ENCODE measurements at places on chromosomes 13 and 19.

GRCh38 chr13:64099994-64100393, 2684.3 kb upstream of the PCDH20 start:
- no peaks in the 10 kb centered on the region for H3K4me1 ChIP-seq
- no peak overlapping the region for H3K27ac ChIP-seq
- DNase-seq, result no peak
- no peak overlapping the region for H3K4me3 ChIP-seq
- H3K27me3 ChIP-seq, result no peaks in the 10 kb centered on the region

DNA sequence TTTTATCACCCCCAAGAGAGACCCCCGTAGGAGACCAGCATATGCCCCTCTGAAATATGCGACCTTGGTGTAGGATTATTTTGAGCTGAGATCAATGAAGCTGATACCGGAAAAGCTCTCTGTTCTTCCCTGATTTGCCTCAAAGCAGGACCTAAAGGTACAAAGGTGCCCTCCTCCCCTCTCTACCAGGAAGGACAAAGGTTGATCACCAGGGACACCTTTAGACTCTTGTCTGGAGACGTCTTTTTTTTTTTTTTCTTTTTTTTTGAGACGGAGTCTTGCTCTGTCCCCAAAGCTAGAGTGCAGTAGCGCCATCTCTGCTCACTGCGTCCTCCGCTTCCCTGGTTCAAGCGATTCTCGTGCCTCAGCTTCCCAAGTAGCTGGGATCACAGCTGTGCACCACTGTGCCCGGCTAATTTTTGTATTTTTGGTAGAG, 792 bp upstream of the PEX11G start:
- no peaks in the 10 kb centered on the region for H3K27me3 ChIP-seq
- no peak for DNase-seq
- H3K4me3 ChIP-seq, result peak overlapping the region; percentile 64
- H3K4me1 ChIP-seq, result peaks cover 5% of the 10 kb centered on the region

- H3K27me3 ChIP-seq, result no peaks in the 10 kb centered on the region
- H3K27ac ChIP-seq, result peak overlapping the region; percentile 95
- H3K4me3 ChIP-seq, result peak overlapping the region; percentile 88
- H3K4me1 ChIP-seq, result peaks cover 1% of the 10 kb centered on the region
- no peaks in the 10 kb centered on the region for H3K36me3 ChIP-seq
Observed at GRCh38 chr13:74136084-74136658, 2.0 kb upstream of the KLF12 start.

DNA sequence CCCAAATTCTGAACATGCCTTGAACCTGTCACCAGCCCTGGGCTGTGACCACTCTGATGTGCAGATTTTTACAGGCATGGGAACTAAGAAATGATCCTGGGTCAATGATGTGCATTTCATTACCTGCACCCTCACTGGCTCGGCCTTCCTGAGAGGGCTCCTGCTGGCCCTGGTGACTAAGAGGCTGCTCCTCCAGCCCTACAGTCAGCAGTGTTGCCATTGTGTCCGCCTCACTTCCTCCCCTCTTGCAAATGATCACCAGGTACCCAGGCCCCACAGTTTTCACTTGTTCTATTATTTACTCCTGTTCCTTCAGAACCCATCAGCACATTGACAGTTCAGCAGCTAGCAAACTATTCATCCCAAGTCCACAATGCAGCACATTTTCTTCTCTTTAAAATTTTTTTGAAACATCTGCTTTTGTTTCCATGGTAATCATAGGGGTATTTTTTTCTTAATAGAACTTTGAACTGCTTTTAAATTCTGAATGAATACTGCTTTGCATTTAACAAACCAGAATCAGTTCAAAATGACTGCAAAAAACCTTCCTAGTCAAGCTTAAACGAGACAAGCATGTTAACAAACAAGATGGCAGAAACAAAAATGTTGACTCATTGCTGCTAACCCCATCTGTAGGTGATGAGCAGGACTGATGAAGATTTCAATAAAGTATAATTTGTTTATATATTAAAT, 29.3 kb downstream of the STARD13 start:
- no peak for DNase-seq
- H3K4me1 ChIP-seq, result no peaks in the 10 kb centered on the region
- H3K27ac ChIP-seq, result no peak overlapping the region

GRCh38 chr13:103062079-103062478, 4.1 kb downstream of the SLC10A2 start:
- no peak overlapping the region for H3K4me3 ChIP-seq
- no peaks in the 10 kb centered on the region for H3K4me1 ChIP-seq
- H3K27ac ChIP-seq, result no peak overlapping the region
- DNase-seq, result no peak
- no peaks in the 10 kb centered on the region for H3K27me3 ChIP-seq
- H3K36me3 ChIP-seq, result no peaks in the 10 kb centered on the region

GRCh38 chr19:5652261-5652660, 28.1 kb downstream of the MICOS13 start:
- H3K27me3 ChIP-seq, result no peaks in the 10 kb centered on the region
- no peak overlapping the region for H3K27ac ChIP-seq
- no peak overlapping the region for H3K4me3 ChIP-seq
- H3K4me1 ChIP-seq, result peaks cover 4% of the 10 kb centered on the region

- H3K36me3 ChIP-seq, result no peaks in the 10 kb centered on the region
- H3K27ac ChIP-seq, result no peak overlapping the region
- no peak for DNase-seq
- H3K4me1 ChIP-seq, result no peaks in the 10 kb centered on the region
Observed at GRCh38 chr19:4464815-4465581, 7.1 kb upstream of the HDGFL2 start.

GRCh38 chr13:23871616-23872220, 17.5 kb downstream of the MIPEP start:
- DNase-seq, result peak; percentile 88
- H3K27ac ChIP-seq, result no peak overlapping the region
- no peaks in the 10 kb centered on the region for H3K36me3 ChIP-seq
- H3K27me3 ChIP-seq, result no peaks in the 10 kb centered on the region
- no peaks in the 10 kb centered on the region for H3K4me1 ChIP-seq

- peak overlapping the region; percentile 79 for H3K27ac ChIP-seq
- peak; percentile 89 for DNase-seq
- peaks cover 13% of the 10 kb centered on the region for H3K36me3 ChIP-seq
Observed at GRCh38 chr13:110520431-110521295, 40.9 kb downstream of the RAB20 start.

- peaks cover 11% of the 10 kb centered on the region for H3K36me3 ChIP-seq
- no peaks in the 10 kb centered on the region for H3K27me3 ChIP-seq
Observed at GRCh38 chr19:44003461-44004009, 778 bp downstream of the ZNF230 start.

DNA sequence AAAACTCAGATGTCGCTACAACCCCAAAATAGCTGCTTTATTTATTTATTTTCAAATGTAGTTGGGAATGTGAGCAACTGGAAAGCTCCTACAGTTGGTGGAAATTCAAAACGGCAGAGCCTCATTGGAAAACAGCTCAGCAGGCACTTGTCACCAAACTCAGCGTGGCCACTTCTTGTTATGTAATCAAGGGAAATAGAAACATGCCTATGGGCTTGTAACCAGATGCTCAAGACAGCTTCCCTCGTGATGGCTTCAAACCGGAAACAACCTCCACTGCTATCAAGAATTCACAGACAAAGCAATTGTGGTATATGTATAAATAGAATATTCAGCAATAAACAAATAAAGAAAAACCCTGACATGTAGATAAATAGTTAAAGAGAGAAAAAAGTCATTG, 627.8 kb upstream of the SLC10A2 start:
- no peak overlapping the region for H3K4me3 ChIP-seq
- no peaks in the 10 kb centered on the region for H3K4me1 ChIP-seq
- H3K27me3 ChIP-seq, result no peaks in the 10 kb centered on the region
- DNase-seq, result no peak

- no peaks in the 10 kb centered on the region for H3K27me3 ChIP-seq
- H3K36me3 ChIP-seq, result no peaks in the 10 kb centered on the region
- no peaks in the 10 kb centered on the region for H3K4me1 ChIP-seq
- no peak overlapping the region for H3K4me3 ChIP-seq
Observed at GRCh38 chr13:94218951-94219350, 260.5 kb downstream of the DCT start.

DNA sequence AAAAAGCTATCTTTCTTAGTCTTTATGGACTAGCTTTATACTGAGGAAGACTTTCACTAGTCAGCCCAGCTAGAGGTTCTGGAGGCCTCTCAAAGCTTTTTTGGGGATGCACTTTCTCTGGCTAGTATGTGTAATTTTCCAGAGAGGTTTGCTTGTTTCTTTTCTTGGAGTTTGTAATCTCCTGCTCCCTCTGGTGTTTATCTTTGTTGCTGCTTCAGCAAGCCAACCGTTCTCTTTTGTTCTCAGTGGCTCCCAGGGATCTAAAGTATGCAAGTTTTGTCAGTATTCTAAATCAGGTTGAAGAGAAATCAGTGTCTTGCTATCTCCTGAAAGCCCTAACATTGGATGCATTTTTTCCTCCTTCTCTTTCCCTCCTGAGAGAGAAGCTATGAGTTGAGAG, 121.1 kb upstream of the MYO16 start:
- no peak overlapping the region for H3K27ac ChIP-seq
- no peaks in the 10 kb centered on the region for H3K27me3 ChIP-seq
- no peak for DNase-seq
- H3K36me3 ChIP-seq, result no peaks in the 10 kb centered on the region
- no peak overlapping the region for H3K4me3 ChIP-seq

DNA sequence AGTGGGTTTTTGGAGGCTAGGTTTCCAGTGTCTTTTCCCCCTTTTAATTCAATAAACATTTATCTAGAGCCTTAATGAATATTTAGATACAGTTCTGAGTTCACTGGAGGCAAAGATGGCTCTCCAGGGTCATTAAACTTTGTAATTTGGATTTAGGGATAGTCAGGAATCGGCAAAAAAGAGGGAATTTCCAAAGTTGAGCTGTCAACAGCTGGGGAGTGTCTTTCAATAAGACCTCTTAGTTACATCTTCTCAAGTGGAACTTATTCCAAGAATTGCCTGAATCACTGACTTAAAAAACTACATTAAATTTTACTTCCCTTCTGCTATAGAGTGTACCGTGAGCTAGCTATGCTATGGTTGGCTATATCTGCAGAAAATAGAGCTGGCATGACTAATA, 2.0 kb downstream of the LRCH1 start:
- peaks cover 3% of the 10 kb centered on the region for H3K4me1 ChIP-seq
- peak overlapping the region; percentile 89 for H3K4me3 ChIP-seq
- H3K36me3 ChIP-seq, result no peaks in the 10 kb centered on the region
- H3K27me3 ChIP-seq, result no peaks in the 10 kb centered on the region
- peak overlapping the region; percentile 96 for H3K27ac ChIP-seq

GRCh38 chr13:94947965-94948371, 235.6 kb upstream of the SOX21 start:
- no peaks in the 10 kb centered on the region for H3K27me3 ChIP-seq
- no peak overlapping the region for H3K27ac ChIP-seq
- no peak overlapping the region for H3K4me3 ChIP-seq

Measured in kidney (tissue), 22 donors.